ENCODE measurements at places on chromosomes 7 and 10. TPM values are rescaled to one million over a fixed set of nuclear protein-coding genes. Genes with fewer than 3 reads are reported as not detected.

Gene NAT16
- total RNA-seq: 3.4 TPM

Gene LIPF
- not detected for total RNA-seq

Gene FAM25A
- not detected for total RNA-seq

Gene GPC2
- 67.3 TPM for total RNA-seq

Gene PAX2
- not detected for total RNA-seq

Gene BMPR1A
- 50.1 TPM for total RNA-seq

Gene POMZP3
- 7.5 TPM for total RNA-seq

Gene HNRNPA2B1
- total RNA-seq: 273 TPM

Gene NEBL
- 72.6 TPM for total RNA-seq

Gene ZNF117
- 103 TPM for total RNA-seq

Gene KCNMA1
- total RNA-seq: 120 TPM

Gene HOXA10
- total RNA-seq: not detected

Gene PTER
- total RNA-seq: 0.94 TPM

Gene SNCG
- 2.8 TPM for total RNA-seq

Gene DKK1
- total RNA-seq: 2.5 TPM

Gene MKRN1
- 88.6 TPM for total RNA-seq
